Natural killer cell treated with Interleukin-12 subunit alpha and Interleukin-12 subunit beta and Interleukin-15 and Interleukin-18, amount 100 ng/mL, for 72 hours (primary cell): ENCODE measurements at places on chromosomes 7 and 10. TPM values are rescaled to one million over a fixed set of nuclear protein-coding genes. Genes with fewer than 3 reads are reported as not detected.

DNA sequence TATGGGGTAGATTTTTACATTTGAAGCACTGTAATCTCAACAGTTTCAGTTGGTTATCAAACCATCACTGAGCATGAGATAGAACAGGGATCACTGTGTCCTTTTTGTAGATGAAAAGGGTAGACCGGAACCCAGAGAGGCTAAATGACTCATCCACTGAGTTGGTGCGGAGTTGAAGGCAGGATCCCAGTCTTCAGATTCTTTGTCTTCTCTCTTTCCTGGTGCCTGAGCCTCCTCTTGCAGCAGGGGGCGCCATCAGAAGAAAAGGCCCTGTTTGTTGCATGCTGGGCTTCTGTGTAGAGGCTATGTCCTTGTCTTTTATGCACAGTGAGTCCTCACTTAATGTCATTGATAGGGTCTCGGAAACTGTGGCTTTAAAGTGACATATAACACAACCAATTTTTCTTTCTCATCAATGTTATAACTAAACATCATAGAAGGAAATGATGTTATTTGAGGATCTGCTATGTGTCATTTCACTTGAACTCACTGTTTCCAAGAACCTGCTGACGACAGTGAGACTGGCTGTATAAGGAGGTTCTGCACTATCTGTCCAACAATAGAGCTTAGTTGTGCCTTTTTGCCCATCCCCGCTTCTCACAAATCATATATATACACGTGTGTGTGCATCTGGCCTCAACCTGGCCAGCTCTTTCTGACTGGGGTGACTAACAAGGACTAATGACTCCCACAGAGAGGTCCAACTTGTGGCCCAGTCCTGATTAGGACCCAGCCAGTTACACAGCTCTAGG lies 14.3 kb downstream of the ZNF282 start:
- no peak for DNase-seq

- no peak for DNase-seq
Measured at GRCh38 chr10:10994360-10994759, 23.3 kb upstream of the CELF2 start.

GRCh38 chr7:87354749-87355148 lies 9.3 kb downstream of the CROT start:
- DNase-seq = no peak

- no peak for DNase-seq
Measured at GRCh38 chr7:86647385-86648094, 3.8 kb downstream of the GRM3 start.

DNA sequence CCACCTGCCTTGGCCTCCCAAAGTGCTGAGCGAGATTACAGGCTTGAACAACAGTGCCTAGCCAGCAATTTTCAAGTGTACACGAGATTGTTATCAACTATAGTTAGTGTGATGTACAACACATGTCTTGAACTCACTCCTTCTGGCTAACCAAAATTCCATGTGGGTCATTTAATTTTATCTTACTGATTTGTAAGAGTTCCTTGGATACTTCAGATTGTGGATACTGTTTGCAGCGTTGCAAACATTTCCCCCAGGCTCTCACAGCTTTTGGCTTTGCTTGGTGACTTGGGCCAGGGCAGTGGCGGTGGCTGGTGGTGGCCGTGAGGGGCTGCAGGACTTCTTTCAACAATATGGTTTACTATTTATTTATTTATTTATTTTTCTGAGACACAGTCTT lies 8.5 kb upstream of the TMEM270 start:
- DNase-seq = peak; percentile 37

Gene C10orf143
- 2.9 TPM for total RNA-seq

Gene LIPN
- not detected for total RNA-seq

GRCh38 chr10:125720002-125720382 lies 483 bp downstream of the EDRF1 start:
- DNase-seq = no peak

Gene KLLN
- total RNA-seq = 0.52 TPM

DNA sequence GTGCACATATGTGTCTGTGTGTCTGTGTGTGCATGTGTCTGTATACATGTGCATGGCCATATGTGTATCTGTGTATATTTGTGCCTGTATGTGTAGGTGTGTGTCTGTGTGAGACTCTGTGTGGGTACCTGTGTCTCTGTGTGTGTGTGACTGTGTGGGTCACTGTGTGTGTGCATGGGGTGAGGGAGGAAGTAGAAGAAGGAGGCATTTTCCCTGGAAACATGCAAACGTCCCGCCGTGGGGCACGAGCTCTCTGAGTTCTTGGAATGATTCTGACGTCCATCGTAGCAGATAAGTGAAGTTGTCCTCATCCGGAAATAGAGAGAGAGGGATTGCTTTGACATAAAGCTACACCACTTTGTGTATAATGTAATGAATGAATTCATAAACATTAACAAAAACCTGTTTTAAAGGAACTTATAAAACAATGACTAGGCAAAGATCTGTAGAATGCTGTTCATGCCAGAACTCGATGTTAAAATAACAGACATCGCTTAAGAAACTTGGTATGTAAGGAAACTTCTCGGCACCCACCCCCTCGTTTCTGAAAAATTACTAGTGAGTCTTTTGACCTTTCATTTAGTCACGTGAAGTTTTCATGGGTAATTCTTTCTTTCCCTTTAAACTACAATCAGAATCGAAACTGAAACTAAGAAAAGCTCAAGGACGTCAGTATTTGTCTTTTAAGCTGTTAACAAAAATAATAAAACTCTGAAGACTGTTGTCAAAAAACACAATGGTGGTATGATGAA lies 43.6 kb upstream of the KLF6 start:
- no peak for DNase-seq

DNA sequence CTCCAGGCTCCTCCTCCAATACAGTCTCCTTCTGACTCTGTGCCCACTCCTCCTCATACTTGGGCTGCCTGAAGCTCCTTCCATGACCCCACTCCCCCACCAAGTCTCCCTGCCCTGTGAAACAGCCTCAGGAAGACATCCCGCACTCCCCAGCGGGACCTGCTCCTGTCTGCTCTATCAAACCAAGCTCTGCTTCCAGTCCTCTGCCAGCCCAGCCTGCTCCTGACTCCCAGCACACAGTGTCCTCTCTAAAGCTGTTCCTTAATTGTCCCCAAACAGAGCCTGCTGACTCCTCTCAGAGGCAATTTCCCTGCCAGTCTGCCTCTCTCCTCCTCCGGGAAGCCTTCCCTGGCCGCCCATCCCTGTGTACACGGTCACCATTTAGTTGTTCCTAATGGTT lies 9.9 kb downstream of the POLL start:
- no peak for DNase-seq

DNA sequence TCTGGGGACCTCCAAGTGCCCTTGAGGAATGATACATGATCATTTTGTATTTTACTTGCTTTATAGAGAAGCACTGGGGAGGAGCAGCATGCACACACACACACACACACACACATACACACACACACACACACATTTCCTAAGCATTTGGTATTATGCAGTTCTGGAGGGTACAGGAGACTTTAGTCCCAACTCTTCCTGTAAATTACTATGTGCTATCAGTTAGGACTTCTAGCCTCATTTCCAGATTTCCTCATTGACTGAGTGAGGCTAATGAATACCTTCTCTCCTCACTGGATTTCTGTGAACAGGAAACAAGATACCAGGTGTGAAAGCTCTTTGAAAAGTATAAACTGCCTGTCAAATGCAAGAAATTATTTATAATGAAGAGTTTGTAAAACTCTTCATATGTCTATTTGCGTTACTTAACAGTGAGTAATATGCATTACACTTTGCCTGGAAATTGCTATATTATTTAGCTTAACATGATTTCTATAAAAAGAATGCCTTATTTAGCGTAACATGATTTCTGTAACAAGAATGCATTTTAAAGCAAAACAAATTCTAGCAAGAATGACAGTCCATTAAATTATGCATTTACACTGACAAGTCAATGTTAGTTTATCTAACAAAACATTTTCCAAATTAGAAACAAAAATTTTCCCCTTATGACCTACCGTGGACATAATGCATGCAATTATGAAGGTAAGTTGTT lies 34.2 kb downstream of the ACTA2 start:
- no peak for DNase-seq

- no peak for DNase-seq
Measured at GRCh38 chr7:26477381-26477990, 185.8 kb downstream of the SNX10 start.

DNA sequence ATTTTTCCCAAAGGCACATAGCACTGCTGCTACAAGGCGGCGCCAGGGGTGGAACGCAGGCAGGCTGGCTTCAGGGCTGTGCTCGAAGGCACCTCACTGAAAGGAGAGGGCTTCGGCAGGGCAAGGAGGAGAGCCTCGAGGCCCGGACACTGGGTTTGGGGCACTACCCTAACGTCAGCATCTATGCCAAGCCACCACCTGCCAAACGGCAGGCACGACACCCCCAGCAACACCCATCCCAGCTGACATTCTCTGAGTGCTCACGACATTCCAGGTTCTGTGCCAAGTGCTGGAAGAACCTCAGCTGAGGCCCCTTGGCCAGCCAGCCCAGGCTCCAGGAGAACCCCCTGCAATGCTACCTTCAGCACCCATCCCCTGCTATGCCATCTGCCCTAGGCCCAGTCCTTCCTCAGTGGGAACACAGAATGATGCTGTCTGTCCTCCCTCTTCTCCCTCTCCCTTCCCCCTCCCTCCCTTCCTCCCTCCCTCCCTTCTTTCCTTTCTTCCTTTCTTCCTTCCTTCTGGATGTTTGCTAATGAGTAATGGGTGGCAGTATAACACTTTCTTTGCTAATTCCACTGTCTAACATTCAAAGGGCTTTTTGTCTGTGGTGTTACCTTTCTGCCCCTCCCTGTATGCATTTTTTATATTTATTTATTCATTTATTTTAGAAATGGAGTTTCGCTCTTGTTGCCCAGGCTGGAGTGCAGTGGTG lies 24.3 kb downstream of the ZCCHC24 start:
- DNase-seq = no peak

DNA sequence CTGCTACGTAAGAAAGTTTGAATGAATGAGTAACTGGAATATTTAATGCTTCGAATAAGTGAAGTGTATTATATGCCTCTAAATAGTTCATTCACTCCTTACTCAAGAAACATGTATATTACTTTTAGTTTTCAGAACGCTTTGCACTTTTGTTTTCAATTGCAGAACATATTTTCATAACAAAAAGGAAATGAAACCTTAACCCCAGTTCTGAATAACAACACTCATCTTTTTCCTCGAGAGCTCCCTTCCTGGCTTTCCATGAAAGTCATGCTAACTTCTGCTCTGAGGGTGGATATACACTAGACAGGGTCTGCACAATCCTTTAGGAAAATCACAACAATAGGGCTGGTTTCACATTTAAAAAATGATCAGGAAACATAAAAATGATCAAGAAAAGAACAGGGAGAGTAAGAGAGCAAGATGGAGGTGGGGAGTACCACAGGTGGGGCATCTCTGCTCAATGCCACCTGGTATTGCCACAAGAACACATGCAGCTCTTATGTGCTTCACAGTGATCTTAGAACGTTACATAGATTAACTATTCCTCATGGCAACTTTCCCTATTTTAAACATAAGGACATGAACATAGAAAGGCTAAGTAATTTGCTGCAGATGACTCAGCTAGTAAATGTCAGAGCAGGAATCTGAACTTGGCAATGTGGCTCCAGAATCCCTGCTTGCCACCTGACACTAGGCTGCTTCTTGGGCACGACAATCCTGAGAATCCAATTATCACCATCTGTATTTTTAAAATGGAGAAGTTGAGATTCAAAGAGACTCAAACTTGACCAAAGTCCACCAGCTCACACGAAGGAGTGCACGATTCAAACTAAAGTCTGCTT lies 219.5 kb upstream of the AOAH start:
- no peak for DNase-seq

GRCh38 chr10:73862011-73862410 lies 12.3 kb downstream of the CAMK2G start:
- DNase-seq = no peak

Gene MINDY4
- 2.5 TPM for total RNA-seq

DNA sequence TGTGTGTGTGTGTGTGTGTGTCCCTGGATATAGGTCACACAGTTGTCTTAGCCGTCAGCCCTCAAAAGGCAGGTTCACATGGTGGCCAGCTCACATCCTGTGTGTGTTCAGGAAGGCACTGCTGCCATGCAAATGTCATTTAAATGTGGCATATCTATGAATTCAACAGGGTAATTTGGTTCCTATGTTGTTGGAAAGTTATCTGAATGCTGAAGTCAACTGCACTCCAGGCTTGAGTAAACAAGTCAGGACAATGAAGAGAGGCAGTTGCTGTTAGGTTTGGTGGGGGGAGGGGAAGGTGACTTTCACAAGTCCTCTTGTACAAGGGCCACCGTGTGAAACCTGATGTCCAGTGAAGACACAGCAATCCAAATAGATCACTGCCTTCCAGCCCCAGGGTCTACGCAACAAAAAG lies 61.1 kb downstream of the PTPRE start:
- no peak for DNase-seq

DNA sequence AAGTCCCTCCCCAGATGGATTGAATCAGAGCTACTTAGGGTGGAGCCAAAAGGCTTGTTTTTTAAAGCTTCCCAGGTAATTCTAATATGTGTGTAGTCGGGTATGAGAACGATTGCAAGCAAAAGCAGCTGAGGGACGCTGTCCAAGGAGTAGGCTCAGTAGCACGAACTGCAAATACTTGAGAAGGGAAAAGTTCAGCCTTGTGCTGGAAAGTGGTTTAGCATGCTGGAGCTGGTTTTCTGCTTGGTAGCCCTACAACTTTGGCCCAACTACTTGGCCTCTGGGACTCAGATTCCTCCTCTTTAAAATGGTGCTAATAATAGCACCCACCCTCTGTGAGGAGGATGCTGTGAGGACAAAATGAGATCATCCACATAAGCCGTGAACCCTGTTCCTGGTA lies 76.2 kb downstream of the AHR start:
- DNase-seq = no peak

DNA sequence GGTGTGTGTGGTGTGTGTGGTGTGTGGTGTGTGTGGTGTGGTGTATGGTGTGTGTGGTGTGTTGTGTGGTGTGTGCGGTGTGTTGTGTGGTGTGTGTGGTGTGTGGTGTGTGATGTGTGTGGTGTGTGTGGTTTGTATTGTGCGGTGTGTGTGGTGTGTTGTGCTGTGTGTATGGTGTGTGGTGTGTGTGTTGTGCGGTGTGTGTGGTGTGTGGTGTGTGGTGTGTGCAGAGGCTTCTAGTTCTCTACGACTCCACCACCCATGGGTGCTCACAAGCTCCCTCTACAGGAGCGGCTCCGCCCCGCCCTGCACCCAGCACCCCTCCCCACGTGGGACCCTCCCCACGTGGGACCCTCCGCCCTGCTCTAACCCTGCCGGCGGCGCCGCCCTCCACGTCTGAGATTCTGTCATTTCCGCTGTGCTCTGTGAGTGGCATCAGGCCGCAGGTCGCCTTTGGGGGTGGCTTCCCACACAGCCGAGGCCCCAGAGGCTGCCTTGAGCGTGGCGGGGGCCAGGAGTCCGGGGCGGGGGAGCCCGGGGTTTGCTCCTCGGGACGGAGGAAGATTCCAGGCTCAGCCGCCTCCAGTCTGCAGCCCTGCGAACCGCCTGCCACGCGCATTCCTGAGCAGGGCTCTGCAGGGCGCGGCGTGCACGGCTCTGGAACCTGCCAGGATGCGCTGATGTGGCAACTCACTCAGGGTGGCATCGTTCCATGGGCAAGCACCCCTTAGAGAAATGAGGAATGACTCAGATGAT lies 37.0 kb upstream of the DNAJB6 start:
- DNase-seq = no peak
